NCI-H510A treated with DMSO at 0.1 percent for 48 hours (cell line): ENCODE measurements at places on chromosomes 6 and 20.
A peak's percentile ranks its signal among the peaks of the same experiment; 100 is the strongest.

DNA sequence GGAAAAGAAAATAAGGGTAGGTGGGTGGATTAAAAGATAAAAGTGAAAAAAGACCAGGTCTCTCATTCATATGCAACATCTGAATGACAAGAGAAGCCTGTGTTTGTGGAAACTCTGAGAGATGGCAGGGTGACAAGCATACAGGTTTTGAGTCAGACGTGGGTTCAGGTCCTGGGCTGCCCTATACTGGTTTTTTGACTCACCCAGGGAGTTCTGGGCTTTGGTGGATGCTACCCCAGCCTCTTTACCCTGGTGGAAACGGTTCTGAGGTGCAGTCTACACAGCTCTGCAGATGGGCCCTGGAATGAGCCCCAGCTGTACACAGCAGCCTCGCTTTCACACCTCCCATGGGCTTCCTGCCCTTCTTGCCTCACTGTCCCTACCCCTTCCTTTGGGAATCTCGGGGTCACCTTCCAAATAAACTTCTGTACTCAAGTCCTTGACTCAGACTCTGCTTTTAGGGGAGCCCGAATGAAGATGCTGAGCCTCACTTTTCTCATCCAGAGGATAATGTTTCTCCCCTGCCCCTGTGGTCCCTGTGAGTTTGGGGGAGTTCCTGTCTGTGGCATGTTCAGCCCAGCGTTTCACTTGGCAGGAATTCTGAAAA lies 77.7 kb upstream of the CLDN20 start:
- no peak for DNase-seq

GRCh38 chr6:63307581-63308246 lies 12.1 kb downstream of the LGSN start:
- DNase-seq = peak; percentile 2

DNA sequence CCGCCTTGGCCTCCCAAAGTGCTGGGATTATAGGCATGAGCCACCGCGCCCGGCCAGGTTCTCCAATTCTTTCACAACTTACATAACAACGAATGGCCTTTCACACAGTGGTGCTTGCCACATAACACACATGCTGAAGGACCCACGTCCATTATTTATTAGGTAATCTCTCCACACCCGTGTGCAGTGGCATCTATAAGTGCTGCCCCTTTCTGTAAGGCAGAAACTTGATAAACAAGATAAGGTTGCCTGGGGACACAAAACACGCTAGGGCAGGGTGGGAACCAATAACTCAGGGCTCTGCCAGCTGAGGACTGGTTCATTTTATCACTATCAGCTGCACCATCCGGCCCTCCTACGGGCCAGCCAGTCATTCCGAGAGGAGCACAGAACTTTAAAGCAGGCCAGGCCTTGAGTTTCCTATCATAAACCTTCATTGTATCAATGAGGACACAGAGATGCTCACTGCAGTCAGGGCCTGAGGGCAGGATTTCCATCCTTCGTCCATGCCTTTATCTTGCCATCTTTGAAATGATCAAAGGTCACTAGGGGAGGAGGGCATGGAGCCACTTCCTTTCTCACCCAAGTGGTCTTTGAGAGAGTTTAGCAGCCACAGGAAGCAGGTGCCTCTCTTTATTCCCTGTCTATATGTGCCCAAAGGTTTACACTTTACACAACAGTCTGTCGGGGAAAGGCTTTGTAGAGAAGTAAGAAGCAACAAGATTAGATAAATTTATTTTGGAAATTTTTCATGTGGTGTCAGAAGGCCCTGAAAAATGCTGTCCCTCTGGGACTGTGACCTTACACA lies 37.6 kb downstream of the GPLD1 start:
- DNase-seq = no peak

DNA sequence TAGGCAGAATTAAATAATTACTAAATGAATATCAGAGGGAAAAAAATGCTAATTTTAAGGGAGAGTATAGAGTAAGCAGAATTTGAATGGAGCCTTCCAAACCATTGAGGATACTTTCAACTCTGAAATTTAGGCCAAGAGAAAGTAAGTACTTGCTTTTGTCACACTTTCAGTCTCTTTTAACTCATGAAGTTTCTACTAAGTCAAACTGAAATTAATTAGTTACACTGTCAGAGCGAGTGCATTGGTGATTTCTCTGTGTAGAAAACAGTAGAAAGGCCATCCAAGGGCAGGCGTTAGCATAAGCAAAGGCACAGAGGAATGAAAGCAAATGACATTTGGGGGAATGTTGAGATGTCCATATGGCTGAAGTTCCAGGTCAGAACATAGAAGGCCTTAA lies 92.9 kb downstream of the PLEKHG1 start:
- DNase-seq = no peak
